ENCODE measurements at places on chromosomes 5 and 9.

DNA sequence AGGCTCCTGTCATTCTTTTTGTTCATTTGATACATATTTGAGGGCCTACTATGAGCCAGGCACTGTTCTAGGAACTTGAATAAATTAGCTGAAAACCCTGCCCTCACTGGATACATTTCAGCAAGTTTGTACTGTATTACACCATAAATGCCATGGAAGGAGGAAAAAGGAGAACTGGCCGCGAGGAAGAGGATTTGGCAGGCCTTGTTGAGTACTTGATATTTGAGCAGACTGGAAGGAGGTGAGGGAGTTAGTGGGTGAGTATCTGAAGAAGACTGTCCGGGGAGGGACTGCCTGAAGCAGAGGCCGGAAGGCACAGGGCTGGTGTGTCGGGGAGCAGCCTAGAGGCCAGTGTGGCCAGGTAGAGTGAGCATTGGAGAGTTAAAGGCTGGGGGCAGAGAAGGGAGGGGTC lies 4.5 kb downstream of the SNX30 start:
- DNase-seq, result no peak

- DNase-seq, result no peak
Measured at GRCh38 chr5:56190497-56190896, 42.6 kb downstream of the ANKRD55 start.

- DNase-seq, result no peak
Measured at GRCh38 chr5:6660688-6661087, 27.4 kb downstream of the SRD5A1 start.

GRCh38 chr5:172149073-172149472 lies 39.0 kb downstream of the STK10 start:
- DNase-seq, result no peak

- DNase-seq, result no peak
Measured at GRCh38 chr9:121373011-121373729, 3.1 kb upstream of the STOM start.

- no peak for DNase-seq
Measured at GRCh38 chr9:16954040-16954439, 83.6 kb upstream of the BNC2 start.

- no peak for DNase-seq
Measured at GRCh38 chr5:145015146-145015545, 820.0 kb downstream of the PRELID2 start.

DNA sequence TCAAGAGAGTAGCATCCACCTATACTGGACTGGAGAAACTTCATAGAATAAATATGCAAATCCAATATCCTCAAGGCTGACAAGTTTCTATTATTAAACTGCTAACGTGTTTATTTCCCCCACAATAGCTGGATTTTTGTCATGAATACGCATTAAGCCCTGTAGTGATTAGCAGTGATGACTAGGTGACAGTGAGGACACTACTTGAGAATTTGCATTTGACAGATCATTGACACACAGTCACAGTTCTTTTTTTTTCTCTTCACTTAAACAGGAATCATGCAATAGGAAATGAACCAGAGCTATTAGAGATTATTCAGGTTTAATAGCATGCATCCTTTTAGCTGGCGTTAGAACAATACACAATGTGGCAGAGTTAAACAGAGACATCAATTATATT lies 35.3 kb downstream of the MPDZ start:
- DNase-seq, result no peak

- DNase-seq, result no peak
Measured at GRCh38 chr5:93257616-93258015, 323.4 kb downstream of the NR2F1-AS1 start.

All from SK-N-SH (cell line).